Amniotic stem cell (primary cell): ENCODE measurements at places on chromosomes 4 and X.

GRCh38 chr4:47830265-47831025 lies 7.4 kb downstream of the CORIN start:
- no peak for DNase-seq

DNA sequence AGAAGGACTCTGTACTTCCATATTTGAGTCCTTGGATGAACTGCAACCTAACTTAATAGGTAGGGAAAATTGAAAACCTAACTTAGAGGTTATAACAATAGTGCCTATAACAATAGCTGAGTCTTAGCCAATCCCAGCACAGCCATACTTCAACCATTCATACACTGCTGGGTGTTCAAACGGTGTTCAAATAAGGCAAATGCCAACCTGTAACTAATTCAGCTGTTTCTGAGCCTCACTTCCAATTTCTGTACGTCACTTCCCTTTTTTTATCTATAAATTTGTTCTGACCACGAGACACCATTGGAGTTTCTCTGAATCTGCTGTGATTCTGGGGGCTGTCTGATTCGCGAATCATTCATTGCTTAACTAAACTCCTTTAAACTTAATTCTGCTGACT lies 9.6 kb upstream of the GRSF1 start:
- no peak for DNase-seq

DNA sequence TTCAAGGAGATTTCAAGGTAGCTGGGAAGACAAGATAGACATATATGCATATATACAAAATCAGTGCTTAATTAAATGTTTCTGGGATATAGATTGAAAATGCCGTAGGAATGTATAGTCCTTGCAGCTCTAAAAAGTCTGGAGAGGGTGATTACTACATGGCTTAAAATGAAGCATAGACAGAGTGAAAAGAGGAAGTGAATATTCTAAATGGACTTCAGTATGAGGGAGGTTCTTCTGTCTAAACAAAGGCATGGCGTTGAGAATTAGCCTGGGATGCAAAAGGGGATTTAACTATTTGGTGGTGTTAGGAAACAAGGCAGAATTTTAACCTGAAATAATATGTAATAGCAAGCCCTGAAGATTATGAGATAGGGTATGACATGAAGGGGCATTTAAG lies 141.5 kb upstream of the FRMPD4 start:
- DNase-seq = no peak

DNA sequence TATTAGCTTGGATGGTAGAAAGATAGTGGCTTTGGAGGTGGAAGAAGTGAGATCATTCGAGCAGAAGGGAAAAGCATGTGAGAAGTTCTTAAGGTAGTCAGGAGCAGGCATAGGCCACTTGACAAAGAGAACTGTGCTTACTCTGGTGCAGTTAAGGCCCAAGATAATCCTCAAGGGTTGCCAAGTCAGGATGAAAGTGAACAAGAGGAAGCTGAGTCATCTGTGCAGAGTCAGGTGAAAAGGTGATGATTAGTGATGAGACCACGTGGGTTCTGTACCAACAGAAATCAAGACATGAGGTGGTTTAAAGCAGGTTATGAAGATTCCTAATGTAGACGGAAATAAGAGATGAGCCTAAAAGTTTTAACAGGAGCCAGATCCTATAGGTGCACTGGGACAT lies 369.8 kb downstream of the DTHD1 start:
- no peak for DNase-seq

DNA sequence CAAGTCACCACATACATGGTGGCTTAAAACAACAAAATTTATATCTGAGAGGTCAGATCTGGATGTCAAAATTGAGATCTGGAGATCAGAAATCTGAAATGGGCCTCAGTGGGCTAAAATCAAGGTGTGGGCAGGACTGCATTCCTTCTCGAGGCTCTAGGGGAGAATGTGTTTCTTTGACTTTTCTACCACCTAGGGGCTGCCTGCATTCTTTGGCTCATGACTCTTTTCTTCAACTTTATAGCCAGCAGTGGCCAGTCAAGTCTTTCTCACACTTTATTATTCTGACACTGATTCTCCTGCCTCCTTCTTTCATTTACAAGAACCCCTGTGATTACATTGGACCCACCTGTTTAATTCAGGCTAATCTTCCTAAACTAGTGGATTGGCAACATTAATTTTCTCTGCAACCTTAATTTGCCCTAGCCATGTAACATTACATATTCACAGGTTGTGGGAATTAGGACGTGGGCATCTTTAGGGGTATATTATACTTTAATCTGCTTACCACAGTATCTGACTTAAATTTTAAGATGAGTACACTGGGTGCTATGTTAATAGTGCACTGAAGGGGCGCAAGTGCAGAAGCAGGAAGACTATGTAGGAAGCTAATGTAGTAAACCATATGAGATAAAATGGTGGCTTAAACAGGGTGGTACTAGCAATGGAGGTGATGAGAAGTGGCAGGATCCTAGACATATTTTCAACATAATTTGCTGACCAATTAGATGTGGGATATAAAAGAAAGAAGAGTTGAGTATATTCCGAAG lies 188.0 kb downstream of the SLC4A4 start:
- DNase-seq = no peak

DNA sequence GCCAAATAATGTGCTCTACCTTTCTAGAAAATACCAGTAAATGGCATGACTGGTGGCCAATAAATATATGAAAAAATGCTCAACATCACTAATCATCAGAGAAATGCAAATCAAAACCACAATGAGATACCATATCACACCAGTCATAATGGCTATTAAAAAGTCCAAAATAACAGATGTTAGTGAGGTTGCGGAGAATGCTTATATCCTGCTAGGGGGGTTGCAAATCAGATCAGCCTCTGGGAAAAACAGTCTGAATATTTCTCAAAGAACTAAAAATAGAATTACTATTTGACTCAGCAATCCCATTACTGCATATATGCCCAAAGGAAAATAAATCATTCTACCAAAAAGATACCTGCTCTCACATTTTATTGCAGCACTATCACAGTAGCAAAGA lies 115.1 kb downstream of the RASGEF1B start:
- DNase-seq = no peak

DNA sequence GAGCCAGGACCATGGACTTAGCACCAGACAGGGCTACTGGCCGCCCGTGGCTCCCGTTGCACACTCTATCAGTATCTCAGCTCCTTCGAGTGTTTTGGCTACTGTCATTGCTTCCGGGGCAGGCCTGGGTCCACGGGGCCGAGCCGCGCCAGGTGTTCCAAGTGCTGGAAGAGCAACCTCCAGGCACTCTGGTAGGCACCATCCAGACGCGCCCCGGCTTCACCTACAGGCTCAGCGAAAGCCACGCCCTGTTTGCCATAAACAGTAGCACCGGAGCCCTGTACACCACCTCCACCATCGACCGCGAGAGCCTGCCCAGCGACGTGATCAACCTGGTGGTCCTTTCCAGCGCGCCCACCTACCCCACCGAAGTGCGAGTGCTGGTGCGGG lies 1.6 kb downstream of the FAT4 start:
- no peak for DNase-seq

DNA sequence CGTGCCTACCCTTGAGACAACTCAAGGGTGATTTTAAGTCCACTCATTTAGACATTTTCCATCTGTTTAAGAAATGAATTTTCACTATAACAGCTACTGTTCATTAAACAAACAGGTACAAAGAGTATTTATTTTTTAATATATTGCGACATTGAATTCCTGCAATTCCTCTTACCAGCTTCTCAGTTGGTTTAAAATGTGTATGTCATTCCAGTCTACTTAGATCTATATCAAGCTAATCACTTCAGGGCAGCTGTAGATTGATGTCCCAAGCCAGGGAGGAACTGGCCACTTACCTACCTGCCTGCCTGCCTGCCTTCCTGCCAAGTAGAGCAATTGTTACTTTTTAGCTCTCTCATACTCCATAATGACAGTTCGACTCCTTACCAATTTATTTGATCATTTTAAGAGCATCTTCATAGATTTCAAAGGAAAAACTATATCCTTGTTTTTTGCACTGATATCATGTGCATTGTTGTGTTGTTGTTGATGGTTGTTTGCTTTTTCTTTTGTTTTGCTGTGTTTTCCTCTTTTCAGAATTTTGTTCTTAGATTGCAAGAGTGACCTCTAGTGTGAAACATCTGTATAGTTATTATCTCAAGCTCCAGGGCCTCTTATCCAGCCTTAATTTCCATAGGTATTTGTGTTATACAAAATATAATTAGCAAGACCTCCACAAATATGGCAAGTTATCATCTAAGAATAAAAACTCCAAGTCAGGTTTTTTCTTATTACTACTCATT lies 120.9 kb upstream of the NRK start:
- DNase-seq = no peak

GRCh38 chr4:151709071-151709470 lies 51.7 kb downstream of the GATB start:
- no peak for DNase-seq

DNA sequence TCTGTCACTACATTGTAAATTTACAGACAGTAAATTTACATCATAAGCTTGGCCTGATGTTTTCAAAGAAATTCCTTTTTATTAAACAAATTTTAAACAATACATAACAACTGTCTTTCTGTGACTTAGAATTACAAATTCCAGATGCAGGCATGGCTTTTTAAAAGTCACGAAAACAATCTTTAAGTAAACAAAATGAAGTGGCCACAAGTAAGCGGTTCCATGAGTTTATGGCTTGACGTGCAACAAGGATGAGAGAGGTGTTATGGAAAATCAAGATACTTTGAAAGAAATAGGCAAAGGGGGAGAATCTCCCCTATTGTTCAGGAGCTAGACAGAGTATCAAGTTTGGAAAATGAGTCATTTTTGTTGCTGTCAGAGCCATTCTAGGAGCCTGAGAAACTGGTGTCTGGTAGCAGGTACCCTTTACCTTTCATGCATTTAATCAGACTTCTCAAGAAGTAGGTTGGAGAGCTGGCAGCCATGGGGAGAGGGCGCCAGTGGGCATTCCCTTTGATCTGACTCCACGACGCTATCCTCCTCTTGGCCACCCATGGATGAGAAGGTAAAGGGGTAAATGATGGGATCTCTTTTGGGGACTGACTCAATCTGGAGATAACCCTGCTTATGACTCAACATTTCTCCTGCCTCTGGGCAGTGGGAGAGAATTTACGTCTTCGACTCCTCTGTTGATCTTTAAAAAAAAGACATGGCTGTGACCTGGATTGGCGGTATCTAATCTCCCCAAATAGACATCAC lies 217.2 kb downstream of the SPRY1 start:
- DNase-seq = no peak

DNA sequence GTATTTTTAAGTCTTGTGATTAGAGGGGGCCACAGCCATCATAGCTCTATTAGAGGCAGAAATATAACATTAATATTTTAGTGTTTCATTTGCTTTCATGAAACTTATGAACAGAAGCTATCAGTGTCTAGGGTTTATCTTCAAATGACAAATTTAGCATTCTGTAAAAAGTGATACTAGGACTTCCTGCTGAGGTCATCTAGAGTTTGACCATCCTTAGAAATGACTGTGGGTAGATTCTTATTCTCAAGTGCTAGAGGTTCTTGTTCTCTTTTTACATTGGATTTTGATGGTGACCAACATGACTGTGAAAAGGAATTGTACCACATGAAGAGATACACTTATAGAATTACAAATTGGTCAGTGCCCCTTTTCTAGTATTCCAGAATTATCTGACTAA lies 568.6 kb downstream of the RPA4 start:
- DNase-seq = no peak
